ENCODE measurements at places on chromosomes 5 and 9. TPM values are rescaled to one million over a fixed set of nuclear protein-coding genes. Genes with fewer than 3 reads are reported as not detected.

GRCh38 chr5:38806775-38807258 lies 39.0 kb upstream of the OSMR start:
- DNase-seq, result no peak

DNA sequence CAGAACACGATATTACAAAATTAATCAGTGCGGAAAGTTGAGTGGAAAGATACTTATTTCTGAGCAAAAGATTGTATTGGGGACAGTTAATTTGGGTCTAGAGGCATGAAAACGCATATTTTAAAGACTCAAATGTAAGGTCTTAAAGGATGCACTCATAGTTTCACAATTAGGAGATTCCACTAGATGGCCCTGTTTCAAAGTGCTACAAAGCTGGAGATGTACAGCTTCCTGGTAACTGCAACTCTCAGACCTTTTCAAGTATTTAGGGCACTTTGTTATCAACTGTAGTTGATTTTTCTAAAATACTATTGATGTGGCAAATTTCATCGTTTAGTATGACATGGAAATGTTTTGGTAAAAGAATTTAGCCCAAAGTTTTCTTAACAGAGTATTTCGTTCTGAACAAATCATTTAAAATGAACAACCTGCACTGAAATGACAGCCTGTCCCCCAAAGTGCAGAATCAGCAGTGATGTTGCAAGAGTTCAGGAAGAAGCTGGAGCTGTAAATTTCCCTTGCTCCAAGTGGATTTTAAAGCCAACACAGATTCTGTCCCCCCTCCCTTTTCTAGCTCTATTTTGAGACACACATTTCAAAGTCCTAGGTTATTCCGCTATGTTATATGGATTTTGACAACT lies 16.2 kb upstream of the NDUFB6 start:
- DNase-seq, result no peak

GRCh38 chr5:108143581-108143980 lies 238.3 kb downstream of the FBXL17 start:
- no peak for DNase-seq

DNA sequence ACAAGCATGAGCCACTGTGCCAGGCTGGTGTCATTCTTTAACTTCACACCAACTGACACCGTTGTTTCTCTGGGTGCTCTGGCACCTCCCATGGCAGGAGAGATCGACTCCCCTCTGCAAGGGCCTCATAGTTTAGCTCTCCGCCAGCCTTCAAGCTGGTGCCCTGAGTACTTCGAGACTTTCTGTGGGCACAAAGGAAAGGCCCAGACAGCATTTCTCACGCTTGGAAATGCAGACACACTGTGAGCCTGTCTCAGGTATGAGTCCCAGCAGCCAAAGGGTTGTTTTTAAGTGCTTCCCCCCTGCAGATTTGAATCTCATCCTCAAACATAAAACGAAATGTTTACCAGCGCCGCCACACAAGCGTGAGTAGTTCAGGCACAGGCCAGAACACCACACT lies 11.1 kb upstream of the TCF7 start:
- DNase-seq, result no peak

DNA sequence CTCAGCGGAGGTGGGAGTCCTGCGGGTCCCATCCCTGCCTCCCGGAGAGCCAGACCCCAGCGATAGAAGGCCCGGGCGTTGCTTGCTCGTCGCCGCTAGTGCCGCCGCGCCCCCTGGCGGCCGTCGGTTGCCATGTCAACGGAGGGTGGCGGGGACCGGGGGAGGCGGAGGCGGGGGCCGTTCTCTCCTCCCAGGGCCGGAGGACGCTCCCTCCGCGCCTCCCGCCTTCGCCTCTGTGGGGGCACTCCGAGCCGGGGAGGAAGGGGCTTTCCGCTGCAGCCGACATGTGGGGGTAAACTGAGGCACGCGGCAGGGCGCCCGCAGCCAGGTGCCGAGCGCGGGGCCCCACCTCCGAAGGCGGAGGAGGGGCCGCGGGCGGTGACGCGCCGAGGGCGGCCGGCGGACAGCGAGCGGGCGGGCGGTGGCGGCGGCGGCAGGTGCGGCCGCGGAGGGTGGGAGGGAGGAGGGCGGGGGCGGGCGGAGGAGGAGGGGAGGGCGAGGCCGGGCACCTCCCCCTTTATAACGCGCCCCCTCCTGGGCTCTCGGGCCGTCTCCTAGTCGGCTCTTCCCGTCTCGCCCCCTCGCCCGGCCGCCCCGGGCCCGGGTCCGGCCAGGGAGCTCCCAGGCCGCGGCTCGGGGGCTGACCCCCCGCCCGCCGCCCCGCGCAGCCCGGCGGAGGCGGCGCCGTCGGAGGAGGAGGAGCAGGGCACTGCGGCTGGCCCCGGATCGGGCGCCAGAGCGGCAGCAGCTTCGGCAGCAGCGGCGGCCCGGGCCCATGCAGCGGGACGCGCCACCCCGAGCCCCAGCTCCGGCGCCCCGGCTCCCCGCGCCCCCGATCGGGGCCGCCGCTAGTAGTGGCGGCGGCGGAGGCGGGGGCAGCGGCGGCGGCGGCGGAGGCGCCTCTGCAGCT lies 556 bp upstream of the CDK9 start:
- DNase-seq, result peak; percentile 91

DNA sequence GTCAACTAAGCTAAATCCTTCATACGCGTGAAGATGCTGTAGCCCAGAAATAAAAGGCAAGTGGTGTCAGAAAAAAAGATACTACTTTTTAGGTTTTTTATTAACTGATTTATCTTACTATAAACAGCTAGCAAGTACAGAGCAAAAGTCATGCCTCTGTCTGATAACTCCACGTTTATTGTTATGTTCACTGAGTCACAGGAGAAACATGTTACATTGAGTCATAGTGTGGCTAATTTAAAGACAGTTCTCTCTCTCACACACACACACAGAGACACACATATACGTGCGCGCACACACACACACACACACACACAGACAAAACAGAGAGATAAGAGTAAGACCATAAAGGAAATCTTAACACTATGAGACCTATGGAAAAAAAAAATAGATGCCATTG lies 770.0 kb upstream of the CDH10 start:
- DNase-seq, result no peak

DNA sequence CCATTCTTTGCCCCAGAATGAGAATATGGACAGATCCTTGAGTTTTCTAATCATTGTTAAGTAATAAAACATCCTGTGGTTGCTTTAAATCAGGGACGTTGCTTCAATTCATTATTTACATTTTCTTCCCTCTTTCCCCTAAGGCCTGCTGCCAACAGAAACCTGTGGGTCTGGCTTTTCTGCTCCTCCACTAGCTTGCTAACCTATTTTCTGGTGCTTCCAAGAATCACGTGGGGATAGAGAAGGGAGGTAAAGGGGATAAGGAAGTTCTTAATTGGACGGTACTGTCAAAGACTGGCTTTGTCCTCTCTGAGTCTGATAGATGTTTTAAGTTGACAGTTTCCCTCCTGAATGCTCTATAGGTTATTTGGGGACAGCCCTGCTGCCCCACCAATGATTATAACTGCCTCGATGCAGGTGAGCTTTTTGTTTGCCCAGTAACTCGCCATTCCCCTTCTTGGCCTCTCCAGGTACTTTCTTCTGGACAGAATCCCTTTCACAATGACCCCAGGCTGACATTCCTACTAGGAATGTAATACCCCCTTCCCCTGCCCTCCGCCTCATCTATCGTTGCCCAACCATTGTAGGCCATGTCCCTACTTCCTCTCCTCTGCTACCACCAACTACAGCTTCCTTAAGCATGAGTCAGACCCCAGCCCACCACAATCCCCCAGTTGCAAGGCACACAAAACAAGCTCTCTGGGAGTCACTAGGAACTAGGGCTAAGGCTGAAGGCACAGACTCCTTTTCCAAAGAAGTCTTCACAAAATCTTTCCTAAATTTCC lies 19.9 kb upstream of the CPEB4 start:
- no peak for DNase-seq

- no peak for DNase-seq
Measured at GRCh38 chr9:113589890-113590289, 126.4 kb downstream of the RGS3 start.

GRCh38 chr5:68966596-68966995 lies 127.2 kb upstream of the SLC30A5 start:
- DNase-seq, result no peak

GRCh38 chr5:156093024-156093423 lies 233.9 kb upstream of the SGCD start:
- DNase-seq, result no peak

GRCh38 chr5:110105692-110106091 lies 416.0 kb downstream of the MAN2A1 start:
- DNase-seq, result no peak

- no peak for DNase-seq
Measured at GRCh38 chr9:127361561-127361960, 35.4 kb upstream of the SLC2A8 start.

- DNase-seq, result no peak
Measured at GRCh38 chr5:131436081-131436480, 172.2 kb downstream of the CDC42SE2 start.

DNA sequence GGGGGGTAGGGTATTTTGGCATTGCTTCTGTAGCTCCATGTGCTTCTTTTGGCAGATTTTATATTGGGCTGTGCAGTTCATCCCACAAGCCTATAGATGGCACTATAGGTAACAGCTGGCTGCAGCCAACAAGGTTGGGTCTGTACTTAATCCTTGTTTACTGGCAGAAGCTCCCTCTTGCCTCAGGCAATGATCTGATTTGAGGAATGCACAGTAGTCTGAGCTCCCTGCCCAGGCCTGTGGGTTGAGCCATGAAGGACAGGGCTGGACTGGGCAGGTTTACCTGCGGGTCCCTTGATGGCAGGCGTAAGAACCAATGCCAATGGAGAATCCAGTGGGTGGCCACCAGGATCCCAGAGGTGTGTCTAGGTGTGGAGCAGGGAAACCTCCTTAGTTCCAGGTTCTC lies 11.7 kb upstream of the OR1J2 start:
- no peak for DNase-seq

- DNase-seq, result no peak
Measured at GRCh38 chr9:19173598-19174125, 46.4 kb upstream of the PLIN2 start.

DNA sequence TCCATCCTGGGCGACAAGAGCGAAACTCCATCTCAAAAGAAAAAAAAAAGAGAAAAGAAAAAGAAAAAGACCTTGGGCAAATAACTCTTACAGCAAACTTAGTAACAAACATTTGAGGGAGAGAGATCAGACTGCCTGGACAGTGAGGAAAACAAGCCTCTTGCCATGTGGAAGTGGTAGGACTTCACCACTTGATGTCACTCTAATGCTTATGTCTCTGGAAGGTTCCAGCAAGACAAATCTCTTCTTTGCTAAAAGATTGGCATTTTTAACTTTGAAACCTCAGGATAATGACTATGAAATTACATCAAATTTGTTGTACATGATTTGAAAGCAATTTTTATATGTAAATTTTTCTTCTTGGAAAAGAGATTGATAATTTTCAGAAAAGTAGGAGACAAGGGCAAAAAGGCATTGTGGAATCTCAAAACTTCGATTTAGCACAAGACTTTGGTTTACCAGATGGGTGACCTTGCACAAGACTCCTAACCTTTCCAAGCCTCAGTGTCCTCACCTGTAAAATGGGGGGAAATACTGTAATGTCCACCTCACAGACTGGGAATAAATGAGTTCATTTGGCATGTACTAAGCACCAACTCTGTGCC lies 5.4 kb downstream of the ACTL7B start:
- no peak for DNase-seq

- no peak for DNase-seq
Measured at GRCh38 chr5:95780597-95780996, 41.9 kb downstream of the GLRX start.

DNA sequence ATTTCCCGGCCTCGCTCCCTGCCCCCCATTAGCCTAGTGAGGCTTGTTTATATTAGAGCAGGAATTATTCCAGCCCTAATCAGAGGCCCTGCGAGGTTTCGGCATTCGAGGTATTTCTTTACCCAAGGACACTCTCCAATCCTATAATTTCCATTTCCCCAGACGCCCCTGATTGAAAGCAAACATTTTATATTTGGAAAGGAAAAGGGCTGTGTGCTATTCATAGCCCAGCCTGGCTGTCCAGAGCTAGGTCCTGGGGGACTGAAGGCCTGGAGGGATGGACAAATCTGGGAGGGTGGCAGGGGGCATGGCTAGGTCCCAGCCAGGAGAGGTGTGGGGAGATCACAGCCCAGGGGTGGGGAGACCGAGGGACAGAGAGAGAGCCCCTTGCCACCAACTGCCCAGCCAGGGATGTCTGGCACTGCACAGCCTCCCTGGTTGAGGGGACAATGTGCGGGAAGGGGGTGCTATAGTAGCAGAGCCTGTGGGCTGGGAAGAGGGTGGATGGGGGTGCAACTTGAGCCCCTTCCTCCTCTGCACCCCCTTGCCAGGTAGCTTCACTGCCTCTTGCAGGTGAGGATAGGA lies 125.1 kb downstream of the BARX1 start:
- no peak for DNase-seq

DNA sequence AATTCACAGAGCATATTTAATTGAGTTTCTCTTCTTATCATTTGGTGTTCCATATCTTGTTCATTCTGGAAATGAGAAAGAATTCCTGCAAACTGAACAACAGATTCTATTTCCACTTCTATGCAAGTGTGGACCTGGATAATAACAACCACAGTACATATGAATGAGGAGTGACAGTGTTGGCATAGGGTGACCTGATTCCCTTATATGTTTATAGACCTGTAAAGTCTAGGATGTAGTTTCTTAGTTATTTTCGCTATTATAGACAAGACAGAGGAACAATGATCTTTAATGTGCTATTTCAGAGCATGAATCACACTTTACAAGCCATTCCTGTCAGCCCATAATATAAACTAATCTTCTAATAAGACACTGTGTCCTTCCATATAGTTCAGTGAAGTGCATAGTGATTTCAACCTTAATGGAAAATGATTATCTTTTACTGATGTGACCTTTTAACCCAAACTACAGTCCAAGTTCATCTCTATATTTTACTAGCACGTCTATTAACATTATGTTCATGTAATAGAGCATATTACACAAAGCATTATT lies 88.2 kb upstream of the FAM174A start:
- no peak for DNase-seq

Gene HARS2
- total RNA-seq, result 45.6 TPM

Gene C5orf52
- total RNA-seq, result not detected

Gene GMCL2
- not detected for total RNA-seq

Gene MARCOL
- not detected for total RNA-seq

Gene GABRA1
- not detected for total RNA-seq

Gene PCDHGB3
- 0.68 TPM for total RNA-seq

Gene MAMDC2
- total RNA-seq, result not detected

Gene ANKRD55
- not detected for total RNA-seq

Gene PCAT7
- not detected for total RNA-seq

Gene CDH18
- total RNA-seq, result not detected

Gene IL13
- total RNA-seq, result 1.4 TPM

Gene DNAJC18
- total RNA-seq, result 4.9 TPM
